ENCODE measurements at places on chromosomes 2 and 18.

DNA sequence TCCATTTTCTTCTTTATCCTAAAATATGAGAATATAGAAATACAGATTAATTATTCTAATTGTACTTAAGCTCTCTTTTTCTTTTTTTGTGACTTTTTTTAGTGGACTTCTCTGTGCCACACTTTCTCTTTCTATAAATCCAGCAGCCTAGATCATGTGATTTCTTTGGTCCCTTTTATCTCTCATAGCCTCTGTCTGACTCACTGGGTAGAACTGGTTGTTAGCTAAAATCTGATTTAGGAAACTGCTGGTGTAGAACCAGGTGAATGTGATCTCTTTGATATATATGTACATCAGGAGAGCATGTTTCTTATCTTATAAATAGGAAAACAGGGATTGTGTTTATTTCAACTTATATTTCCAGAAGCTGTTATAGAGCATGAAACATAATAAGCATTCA lies 54.9 kb downstream of the VRK2 start:
- peak; percentile 77 for DNase-seq

- no peak for DNase-seq
Measured at GRCh38 chr2:54166121-54166773, 50.8 kb downstream of the ACYP2 start.

- no peak for DNase-seq
Measured at GRCh38 chr18:11713756-11714155, 24.7 kb downstream of the GNAL start.

DNA sequence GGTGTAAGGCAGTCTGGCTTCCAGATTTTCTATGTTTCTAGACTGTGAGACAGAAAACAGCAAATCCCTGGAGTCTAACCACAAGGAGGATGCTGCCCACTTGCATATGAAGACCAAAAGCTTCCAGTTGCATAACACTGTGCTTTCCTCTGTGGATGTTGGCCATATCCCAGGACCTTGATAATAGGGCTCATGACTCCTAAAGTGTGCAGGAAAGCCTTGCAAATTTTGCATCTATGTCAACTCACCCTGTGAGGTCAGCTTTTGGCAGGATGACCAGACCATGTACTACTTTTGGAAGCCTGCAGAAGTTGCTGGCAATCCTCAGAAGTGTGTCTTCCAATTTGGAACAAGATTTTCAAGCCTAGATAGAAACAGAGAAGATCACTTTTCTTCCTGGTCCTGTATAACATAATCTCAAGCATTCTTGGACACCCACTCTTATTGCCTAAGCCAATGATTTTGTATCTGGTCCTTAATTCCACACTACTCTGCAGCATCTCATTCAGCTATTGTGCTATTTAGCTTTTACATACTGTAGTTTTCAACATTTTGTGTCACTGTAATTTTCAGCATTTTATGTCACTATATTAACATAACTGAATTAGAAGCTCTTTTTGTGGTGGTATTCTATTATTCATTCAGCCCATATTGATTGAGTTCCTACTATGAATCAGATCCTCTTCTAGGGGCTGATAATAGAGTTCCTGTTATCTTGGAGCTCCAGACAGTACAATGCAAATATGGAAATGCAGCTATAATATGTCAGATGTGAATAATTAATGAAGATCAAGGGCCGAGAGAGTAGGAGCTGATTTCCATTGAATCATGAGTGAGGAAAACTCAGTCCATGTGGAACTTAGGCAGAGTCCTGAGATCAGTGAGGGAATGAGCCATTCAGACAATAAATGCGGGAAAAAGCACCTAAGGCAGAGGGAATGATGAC lies 85.3 kb upstream of the RAB27B start:
- DNase-seq: peak; percentile 6

DNA sequence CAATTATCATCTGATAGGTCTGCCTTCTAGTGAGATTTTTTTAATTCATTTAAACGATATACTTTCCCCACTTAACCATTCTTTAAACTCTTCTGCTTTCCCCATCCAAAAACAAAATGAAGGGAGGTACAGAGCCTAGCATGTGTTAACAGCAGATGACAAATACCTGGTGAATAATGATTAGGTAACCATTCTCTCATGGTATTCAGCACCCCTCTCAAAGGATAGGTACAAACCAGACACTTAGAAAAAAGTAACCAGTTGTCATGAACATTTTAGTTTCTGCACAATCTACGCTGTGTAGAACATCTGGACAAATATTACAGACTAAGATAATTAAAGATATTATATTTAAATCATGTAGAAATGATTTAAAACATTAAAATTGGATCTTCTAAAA lies 56.3 kb downstream of the DNAH7 start:
- no peak for DNase-seq

- DNase-seq: peak; percentile 43
Measured at GRCh38 chr2:75098856-75099255, 100.5 kb downstream of the TACR1 start.

- no peak for DNase-seq
Measured at GRCh38 chr18:31901063-31901462, 41.9 kb downstream of the TRAPPC8 start.

GRCh38 chr2:108564510-108564909 lies 30.2 kb downstream of the LIMS1 start:
- no peak for DNase-seq

GRCh38 chr2:129606496-129607270 lies 372.8 kb upstream of the RAB6C start:
- no peak for DNase-seq

GRCh38 chr2:29448096-29448688 lies 333.0 kb downstream of the CLIP4 start:
- no peak for DNase-seq

DNA sequence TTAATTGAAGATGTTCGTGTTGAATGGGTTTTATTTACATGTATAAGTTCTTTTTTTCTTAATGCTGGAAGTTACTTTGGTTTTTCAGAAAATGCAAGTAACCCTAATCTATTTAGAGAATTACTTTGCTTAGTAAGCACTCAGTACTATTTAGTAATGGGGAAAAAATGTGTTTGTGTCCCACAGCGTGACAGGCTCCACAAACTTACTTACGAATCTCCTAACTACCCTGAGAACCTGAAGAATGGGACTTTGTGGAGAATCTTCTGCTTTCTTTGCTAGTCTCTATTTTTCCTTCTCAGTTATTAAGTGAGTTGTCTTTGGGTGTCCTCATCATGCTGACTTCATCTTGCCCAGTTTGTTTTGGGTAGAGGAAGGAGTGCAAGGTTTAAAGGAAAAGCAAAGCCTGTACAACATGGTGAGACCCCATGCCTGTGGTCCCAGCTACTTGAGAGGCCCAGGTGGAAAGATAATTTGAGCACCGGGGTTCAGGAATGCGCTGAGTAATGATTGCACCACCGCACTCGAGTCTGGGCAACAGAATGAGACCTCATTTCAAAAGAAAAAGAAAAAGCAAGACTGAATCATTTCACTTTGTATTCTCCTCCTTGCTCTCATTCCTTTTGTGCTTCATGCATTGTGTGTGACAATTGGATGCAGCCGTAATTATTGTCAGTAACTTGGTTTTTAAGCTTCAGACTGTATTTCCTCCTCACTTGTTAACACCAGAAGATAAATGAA lies 10.2 kb downstream of the NEDD4L start:
- no peak for DNase-seq

GRCh38 chr18:56723068-56723467 lies 71.9 kb downstream of the WDR7 start:
- no peak for DNase-seq

DNA sequence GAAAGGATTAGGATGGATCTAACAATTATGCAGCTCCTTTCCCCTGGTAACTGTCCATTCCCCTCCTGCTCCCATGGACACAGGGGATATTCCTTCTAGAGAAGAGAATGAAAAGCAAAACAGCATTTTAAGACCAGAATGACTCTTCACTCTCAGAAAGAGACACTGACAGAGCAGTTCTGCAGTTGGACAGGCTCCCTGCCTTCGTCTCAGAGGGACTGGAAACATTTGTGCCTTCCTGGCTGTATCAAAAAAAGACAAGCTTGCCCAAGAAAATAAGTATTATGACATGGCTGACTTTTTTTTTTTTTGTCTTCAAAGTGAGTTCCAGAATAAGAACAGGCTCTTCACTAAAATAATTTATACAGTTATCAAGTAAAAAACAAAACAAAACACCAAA lies 9.5 kb downstream of the PID1 start:
- no peak for DNase-seq

GRCh38 chr2:60550178-60550983 lies 3.1 kb downstream of the BCL11A start:
- peak; percentile 79 for DNase-seq

- DNase-seq: no peak
Measured at GRCh38 chr2:100290718-100291151, 31.6 kb downstream of the LONRF2 start.

GRCh38 chr18:54679318-54680149 lies 88.5 kb downstream of the DYNAP start:
- DNase-seq: peak; percentile 87

DNA sequence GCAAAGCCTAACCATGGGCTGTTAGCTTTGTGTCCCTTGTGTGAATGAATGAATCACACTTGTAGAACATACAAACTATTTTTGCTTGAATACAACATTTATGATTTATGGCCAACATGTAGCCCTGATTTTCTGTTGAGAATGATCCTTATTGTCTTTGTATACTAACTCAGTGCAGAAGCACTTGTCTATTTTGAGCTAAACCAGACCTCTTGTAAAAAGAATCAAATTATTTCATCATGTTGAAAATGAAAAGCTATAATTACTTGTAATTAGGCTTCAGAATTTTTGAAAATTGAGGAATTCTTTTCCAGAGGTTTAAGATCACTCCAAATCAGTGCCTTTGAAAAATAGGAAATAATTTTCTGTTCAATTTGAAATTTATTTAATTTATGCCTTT lies 85.9 kb downstream of the ZNF407 start:
- DNase-seq: no peak

- DNase-seq: no peak
Measured at GRCh38 chr2:10360850-10361588, 58.3 kb downstream of the HPCAL1 start.
